ENCODE measurements at places on chromosomes 2 and 18. TPM values are rescaled to one million over a fixed set of nuclear protein-coding genes. Genes with fewer than 3 reads are reported as not detected.

Gene CDK15
- total RNA-seq, result not detected

Gene CPO
- not detected for total RNA-seq

Gene C2orf72
- 6.0 TPM for total RNA-seq

Gene LOXL3
- 0.28 TPM for total RNA-seq

Gene KATNAL2
- 1.7 TPM for total RNA-seq

Gene EVX2
- not detected for total RNA-seq

Gene EGR4
- 0.33 TPM for total RNA-seq

Gene DUSP2
- 0.38 TPM for total RNA-seq

Gene LINC00305
- not detected for total RNA-seq

Gene DNAH7
- total RNA-seq, result 0.82 TPM

Gene LOXHD1
- total RNA-seq, result not detected

Gene DSG1
- total RNA-seq, result not detected

Gene ANKMY1
- 8.1 TPM for total RNA-seq

Gene GPR39
- 6.9 TPM for total RNA-seq

Gene COL4A3
- total RNA-seq, result 1.3 TPM

Gene PID1
- 3.3 TPM for total RNA-seq

Gene CAPN14
- total RNA-seq, result 0.05 TPM

Gene ST8SIA5
- 0.01 TPM for total RNA-seq

Gene PLEKHM3
- total RNA-seq, result 2.2 TPM

Gene CIDEA
- total RNA-seq, result not detected

Gene PSMA8
- total RNA-seq, result not detected

Gene RAX
- total RNA-seq, result not detected

Gene TMEM169
- 0.38 TPM for total RNA-seq

Gene MBD2
- total RNA-seq, result 59.4 TPM

Gene DSG2
- total RNA-seq, result 57.7 TPM

Gene TUBA3E
- total RNA-seq, result 4.6 TPM

Gene CRYGC
- not detected for total RNA-seq

Gene THADA
- total RNA-seq, result 19.7 TPM

Gene TMEM247
- total RNA-seq, result not detected

Gene ALLC
- not detected for total RNA-seq

Gene KCNG2
- 0.07 TPM for total RNA-seq

Gene NPC1
- total RNA-seq, result 146 TPM

Gene STPG4
- total RNA-seq, result not detected

Gene XIRP2
- not detected for total RNA-seq

Gene MOGAT1
- total RNA-seq, result not detected

Gene CGREF1
- total RNA-seq, result 6.9 TPM

Gene REG3G
- total RNA-seq, result not detected

Gene SERPINB4
- 0.15 TPM for total RNA-seq

Gene UGT1A9
- total RNA-seq, result 4.9 TPM

Gene HOXD10
- total RNA-seq, result 5.3 TPM

Gene CFAP65
- total RNA-seq, result 0.16 TPM

Gene ANKRD62
- not detected for total RNA-seq

Gene ERFE
- 8.1 TPM for total RNA-seq

All from A549 treated with Hydrocortisone at 1 μM for 4 hours (cell line).